ENCODE measurements at places on chromosomes 1 and 21. TPM values are rescaled to one million over a fixed set of nuclear protein-coding genes. Genes with fewer than 3 reads are reported as not detected.

PRMT2 gene
- 73.0 TPM for total RNA-seq

FAM78B gene
- 4.0 TPM for total RNA-seq

CA6 gene
- total RNA-seq, result not detected

PTGER3 gene
- 0.03 TPM for total RNA-seq

SERPINC1 gene
- not detected for total RNA-seq

AKR7A3 gene
- total RNA-seq, result 0.77 TPM

RGS1 gene
- total RNA-seq, result not detected

SAMD11 gene
- 29.0 TPM for total RNA-seq

GJA5 gene
- not detected for total RNA-seq

PGLYRP3 gene
- total RNA-seq, result not detected

PRDM15 gene
- total RNA-seq, result 3.3 TPM

SH3BGR gene
- total RNA-seq, result 4.3 TPM

CELA2B gene
- not detected for total RNA-seq

RNU1-1 gene
- 832 TPM for total RNA-seq

LRRC53 gene
- not detected for total RNA-seq

LRRC71 gene
- not detected for total RNA-seq

DAB1 gene
- not detected for total RNA-seq

SLC45A1 gene
- total RNA-seq, result 0.06 TPM

YOD1 gene
- 7.0 TPM for total RNA-seq

ZNF695 gene
- 7.3 TPM for total RNA-seq

RGSL1 gene
- not detected for total RNA-seq

FAM89A gene
- total RNA-seq, result 6.9 TPM

LCE2D gene
- total RNA-seq, result not detected

SELP gene
- not detected for total RNA-seq

SAMSN1 gene
- total RNA-seq, result 0.63 TPM

CDK11B gene
- 9.9 TPM for total RNA-seq

PCAT6 gene
- total RNA-seq, result not detected

DPT gene
- total RNA-seq, result 0.69 TPM

GUCA2B gene
- not detected for total RNA-seq

KLHDC7A gene
- not detected for total RNA-seq

HUNK gene
- 0.98 TPM for total RNA-seq

LHX4 gene
- 1.4 TPM for total RNA-seq

SZRD1 gene
- 61.0 TPM for total RNA-seq

HHAT gene
- total RNA-seq, result 4.5 TPM

ESRRG gene
- 0.17 TPM for total RNA-seq

RASSF5 gene
- total RNA-seq, result 1.5 TPM

TMEM125 gene
- not detected for total RNA-seq

DPH5 gene
- total RNA-seq, result 70.4 TPM

LEFTY1 gene
- total RNA-seq, result not detected

CYP4X1 gene
- total RNA-seq, result 0.77 TPM

KCNA10 gene
- not detected for total RNA-seq
